ENCODE measurements at places on chromosomes 7 and 10.

- no peaks in the 10 kb centered on the region for H3K36me3 ChIP-seq
- DNase-seq = no peak
- H3K4me1 ChIP-seq = no peaks in the 10 kb centered on the region
- H3K4me3 ChIP-seq = no peak overlapping the region
- H3K27me3 ChIP-seq = no peaks in the 10 kb centered on the region
- H3K27ac ChIP-seq = no peak overlapping the region
Observed at GRCh38 chr10:59505926-59506325, 143.6 kb upstream of the FAM13C start.

DNA sequence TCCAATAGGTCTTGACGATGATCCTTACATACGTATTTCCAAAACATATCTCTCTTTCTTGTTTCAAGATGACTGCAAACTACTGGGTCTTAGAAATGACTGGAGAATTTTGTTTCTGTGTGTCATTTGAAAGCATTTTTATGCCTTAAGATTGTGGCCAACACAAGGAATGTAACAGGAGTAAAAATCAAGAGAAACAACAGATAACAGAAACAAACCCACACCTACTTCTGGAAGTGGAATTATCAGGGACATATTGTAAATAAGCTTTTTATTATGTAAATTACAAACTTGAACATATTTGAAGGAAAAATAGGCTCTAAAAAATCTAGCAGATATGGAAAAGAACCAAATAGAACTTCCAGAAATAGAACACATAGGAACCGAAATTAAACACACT lies 195.6 kb downstream of the CYP26A1 start:
- H3K27ac ChIP-seq = no peak overlapping the region
- no peaks in the 10 kb centered on the region for H3K36me3 ChIP-seq
- no peaks in the 10 kb centered on the region for H3K27me3 ChIP-seq

DNA sequence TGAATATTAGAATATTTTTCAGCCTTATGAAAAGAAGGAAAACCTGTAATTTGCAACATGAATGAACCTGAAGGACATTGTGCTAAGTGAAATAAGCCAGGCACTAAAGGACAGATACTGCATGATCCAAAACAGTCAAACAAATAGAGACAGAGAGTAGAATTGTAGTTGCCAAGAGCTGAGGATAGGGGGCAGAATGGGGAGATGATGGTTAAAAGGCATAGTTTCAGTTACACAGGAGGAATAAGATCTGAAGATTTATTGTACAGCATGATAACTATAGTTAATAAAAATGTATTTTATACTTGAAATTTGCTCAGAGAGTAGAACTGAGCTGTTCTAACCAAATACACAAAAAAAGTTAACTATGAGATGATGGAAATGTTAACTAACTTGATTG lies 149.0 kb upstream of the TMEM106B start:
- H3K27me3 ChIP-seq = no peaks in the 10 kb centered on the region
- H3K27ac ChIP-seq = no peak overlapping the region
- H3K36me3 ChIP-seq = no peaks in the 10 kb centered on the region
- DNase-seq = no peak
- H3K4me1 ChIP-seq = no peaks in the 10 kb centered on the region

- no peaks in the 10 kb centered on the region for H3K27me3 ChIP-seq
- H3K27ac ChIP-seq = peak overlapping the region; percentile 63
- no peak overlapping the region for H3K4me3 ChIP-seq
- H3K4me1 ChIP-seq = peaks cover 34% of the 10 kb centered on the region
Observed at GRCh38 chr7:94401428-94401814, 6.7 kb downstream of the COL1A2 start.

DNA sequence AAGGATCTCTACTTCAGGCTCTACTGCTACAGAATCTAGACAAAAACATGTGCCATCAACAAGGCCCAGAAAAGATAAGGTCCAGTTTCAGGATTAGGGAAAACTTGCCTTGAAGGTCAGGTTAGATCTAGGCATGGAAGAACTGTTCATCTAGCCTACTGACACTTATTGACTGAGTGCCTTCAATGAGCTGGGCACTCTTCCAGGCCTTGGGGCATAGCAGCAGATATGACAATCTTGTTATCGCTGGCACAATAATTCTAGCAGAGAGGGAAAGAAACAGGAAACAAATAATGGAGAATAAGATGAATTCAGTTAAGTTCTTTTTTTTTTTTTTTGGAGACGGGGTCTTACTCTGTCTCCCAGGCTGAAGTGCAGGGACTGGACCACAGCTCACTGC lies 71.6 kb downstream of the ADCYAP1R1 start:
- no peak for DNase-seq
- H3K36me3 ChIP-seq = no peaks in the 10 kb centered on the region
- no peak overlapping the region for H3K27ac ChIP-seq
- no peaks in the 10 kb centered on the region for H3K27me3 ChIP-seq
- no peaks in the 10 kb centered on the region for H3K4me1 ChIP-seq

DNA sequence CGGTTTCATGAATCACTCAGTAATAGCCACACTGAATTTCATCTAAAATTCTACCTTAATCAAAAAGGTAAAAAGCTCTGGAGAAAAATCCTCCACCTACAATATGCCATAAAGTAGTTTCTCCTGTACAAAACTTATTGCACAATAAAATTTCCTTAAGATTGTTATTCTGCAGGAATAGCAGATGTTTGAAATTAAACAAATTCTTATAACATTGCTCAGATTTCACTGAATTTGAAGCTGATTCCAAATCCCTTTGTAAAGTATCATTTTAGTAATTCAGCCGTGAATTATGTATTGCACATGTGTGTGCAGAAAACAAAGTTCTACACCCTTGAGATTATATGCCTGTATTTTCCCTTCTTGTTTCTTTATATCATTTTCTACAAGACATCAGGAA lies 123.8 kb downstream of the AMPH start:
- H3K27me3 ChIP-seq = no peaks in the 10 kb centered on the region
- no peak overlapping the region for H3K27ac ChIP-seq
- H3K36me3 ChIP-seq = no peaks in the 10 kb centered on the region
- no peak for DNase-seq
- no peak overlapping the region for H3K4me3 ChIP-seq

DNA sequence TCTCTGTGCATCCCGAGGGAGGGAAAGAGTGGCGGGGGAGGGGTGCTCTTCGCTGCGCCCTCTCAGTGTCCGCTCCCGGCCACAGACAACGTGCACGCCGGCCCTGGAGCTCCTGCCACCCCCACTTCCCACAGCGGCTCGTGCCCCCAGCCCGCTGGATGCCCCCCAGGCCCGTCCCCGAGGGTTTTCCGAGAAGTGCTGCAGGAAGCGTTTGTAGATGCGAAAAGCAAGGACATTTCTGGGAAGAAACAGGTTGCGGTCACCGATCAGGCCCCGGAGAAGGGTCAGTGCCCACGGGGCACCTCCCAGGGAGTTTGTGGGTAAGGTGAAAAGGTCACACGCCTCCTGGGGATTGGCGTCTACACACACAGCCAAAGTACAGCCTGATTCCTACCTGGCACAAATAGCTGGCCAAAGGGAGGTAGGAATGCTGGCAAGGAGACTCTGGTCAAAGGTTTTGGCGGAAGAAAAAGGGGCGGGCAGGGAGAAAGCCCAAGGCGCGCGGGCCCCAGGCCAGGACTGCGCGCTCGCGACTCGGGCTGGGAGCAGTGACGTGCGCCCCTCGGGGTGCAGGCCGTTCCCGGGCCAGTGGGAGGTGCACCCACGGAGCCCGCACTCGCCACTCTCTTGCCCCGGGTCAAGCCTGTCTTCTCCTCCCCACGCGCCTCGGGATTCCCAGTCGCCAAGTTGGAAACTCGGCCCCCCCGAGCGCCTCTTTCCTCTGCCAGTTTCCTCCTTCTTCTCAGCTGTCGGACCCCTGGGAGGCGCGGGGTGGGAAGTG lies 1.5 kb upstream of the NRP1 start:
- H3K4me1 ChIP-seq = peaks cover 24% of the 10 kb centered on the region
- no peaks in the 10 kb centered on the region for H3K27me3 ChIP-seq
- no peaks in the 10 kb centered on the region for H3K36me3 ChIP-seq
- peak overlapping the region; percentile 94 for H3K4me3 ChIP-seq

- H3K4me1 ChIP-seq = peaks cover 2% of the 10 kb centered on the region
- no peaks in the 10 kb centered on the region for H3K27me3 ChIP-seq
- H3K36me3 ChIP-seq = no peaks in the 10 kb centered on the region
Observed at GRCh38 chr10:78342827-78343653, 309.4 kb downstream of the RPS24 start.

DNA sequence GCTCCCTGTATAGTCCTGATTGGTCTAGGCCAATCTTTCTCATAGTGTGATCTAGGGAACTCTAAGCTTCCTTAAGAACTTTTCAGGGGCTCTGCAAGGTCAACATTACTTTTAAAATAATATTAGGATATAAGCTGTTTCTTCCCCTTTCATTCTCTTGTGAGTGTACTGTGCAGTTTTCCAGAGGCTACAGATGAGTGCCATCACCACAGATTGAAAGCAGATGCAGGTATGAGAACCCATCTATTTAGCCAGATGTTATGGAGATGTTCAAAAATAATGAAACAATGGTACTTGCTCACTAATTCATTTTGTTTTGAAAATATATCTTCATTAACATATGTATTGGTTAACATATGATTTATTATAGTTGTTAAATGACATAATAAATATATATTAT lies 169.2 kb upstream of the SEMA3A start:
- H3K36me3 ChIP-seq = no peaks in the 10 kb centered on the region
- no peak for DNase-seq
- H3K27me3 ChIP-seq = no peaks in the 10 kb centered on the region
- H3K4me1 ChIP-seq = no peaks in the 10 kb centered on the region

DNA sequence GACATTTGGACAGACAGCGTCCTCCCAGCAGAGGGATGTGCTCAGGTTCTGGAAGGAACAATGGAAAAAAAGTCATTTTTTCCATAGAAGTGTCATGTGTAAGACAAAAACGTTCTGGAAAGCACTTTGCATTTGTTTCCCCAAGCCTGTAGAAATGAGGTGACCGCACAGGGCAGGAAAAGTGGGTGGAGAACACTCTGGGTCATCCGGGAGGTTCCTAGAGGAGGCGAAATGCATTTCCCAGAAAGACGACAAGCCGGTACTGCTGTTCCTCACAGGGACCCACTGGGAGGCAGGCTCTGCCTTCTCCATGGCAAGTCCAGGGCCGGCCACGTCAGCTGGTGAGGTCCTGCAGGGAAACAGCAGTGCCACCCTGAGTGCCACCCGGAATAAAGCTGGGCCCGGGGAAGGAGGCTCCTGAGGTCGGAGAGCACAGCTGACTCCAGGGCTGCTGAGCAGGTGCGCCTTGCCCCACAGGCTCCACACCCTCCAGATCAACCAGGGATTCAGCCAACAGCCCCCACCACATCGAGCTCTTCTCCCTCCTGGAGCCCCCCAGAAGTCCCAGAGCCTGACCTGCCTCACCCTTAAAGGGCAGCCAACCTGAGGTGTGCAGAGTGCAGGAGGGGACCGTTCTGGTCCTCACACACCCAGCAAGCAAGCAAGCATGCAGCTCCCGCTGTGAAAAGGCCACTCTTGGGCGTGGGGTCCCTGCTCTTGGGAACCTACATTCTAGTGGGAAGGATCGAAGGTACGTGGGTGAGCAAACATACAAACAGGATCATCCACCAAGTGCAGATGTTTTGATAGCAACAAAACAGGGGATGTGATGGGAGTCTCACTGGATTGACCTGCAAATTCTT lies 28.8 kb upstream of the INPP5A start:
- peaks cover 9% of the 10 kb centered on the region for H3K4me1 ChIP-seq
- H3K4me3 ChIP-seq = no peak overlapping the region
- no peak overlapping the region for H3K27ac ChIP-seq
- H3K27me3 ChIP-seq = no peaks in the 10 kb centered on the region
- no peak for DNase-seq

DNA sequence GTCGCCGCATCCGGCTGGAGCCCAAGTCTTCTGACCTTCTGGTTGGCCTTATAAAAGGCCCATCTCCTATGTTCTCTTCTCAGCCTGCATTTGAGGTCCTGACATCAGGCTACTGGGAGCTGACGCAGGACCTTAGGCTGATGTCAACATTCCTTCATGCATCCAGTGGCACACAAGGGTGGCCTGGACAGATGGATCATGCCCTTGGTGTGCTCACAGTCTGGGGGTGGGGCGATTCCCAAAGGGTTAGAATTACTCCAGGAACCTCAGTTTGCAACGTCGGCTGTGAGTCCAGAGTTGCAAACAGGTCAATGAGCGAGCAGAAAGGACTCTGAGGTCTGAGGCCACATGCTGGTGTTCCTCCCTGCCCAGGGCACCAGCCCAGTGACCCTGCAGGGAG lies 8.2 kb upstream of the CLIP2 start:
- H3K27ac ChIP-seq = no peak overlapping the region
- DNase-seq = no peak
- no peaks in the 10 kb centered on the region for H3K36me3 ChIP-seq
- H3K4me3 ChIP-seq = no peak overlapping the region
- H3K27me3 ChIP-seq = no peaks in the 10 kb centered on the region
- peaks cover 6% of the 10 kb centered on the region for H3K4me1 ChIP-seq

DNA sequence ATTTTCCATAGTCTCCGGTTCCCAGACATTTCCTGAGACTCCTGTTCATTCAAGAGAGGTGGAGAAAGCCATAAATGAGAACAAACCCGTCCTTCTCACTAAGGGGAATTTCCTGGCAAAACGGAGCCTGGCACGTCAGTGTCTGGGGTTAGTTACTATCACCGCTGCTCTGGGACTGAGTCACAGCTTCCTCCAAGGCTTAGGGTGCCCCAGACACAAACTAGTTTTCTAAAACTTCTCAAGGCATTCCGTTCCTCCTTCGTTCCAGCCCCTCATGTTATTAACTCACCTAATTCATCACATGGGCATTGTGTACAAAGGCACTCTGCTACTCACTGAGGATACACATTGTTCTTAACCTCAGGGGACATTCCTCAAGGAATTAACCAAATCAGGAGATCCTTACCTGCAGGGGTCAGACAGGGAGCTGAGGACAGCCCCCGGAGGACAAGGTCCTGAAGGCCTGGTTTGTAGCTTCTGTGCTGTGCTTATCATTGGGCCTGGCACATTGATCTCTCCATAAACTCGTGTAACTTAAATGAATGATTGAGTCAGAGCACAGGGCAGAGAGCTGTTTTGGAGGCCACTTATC lies 103.0 kb upstream of the KLF6 start:
- no peaks in the 10 kb centered on the region for H3K27me3 ChIP-seq
- peaks cover 16% of the 10 kb centered on the region for H3K4me1 ChIP-seq
- DNase-seq = peak; percentile 68
- H3K27ac ChIP-seq = peak overlapping the region; percentile 95
- peak overlapping the region; percentile 39 for H3K4me3 ChIP-seq

DNA sequence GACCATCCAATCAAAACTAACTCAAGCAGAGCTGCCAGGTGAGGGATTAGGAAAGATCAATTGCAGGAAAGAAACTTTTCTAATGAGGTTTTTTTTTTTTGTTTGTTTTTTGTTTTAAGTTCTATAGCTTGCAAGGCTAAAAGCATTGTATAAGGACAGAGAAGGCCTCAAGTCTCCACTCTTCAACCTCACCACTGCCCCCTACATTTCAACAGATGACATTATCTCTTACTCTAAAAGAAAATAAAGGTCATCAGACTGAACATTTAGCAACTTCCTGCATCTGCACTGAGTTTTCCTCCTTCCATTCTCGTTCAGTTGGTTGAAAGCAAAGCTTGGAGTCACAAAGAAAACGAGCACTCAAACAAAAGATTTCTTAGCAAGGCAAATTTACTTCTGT lies 45.2 kb upstream of the EXOC4 start:
- no peaks in the 10 kb centered on the region for H3K4me1 ChIP-seq
- no peak overlapping the region for H3K27ac ChIP-seq
- no peak overlapping the region for H3K4me3 ChIP-seq
- H3K27me3 ChIP-seq = no peaks in the 10 kb centered on the region
- DNase-seq = no peak

GRCh38 chr10:9010093-9010492 lies 955.6 kb downstream of the GATA3 start:
- H3K27me3 ChIP-seq = no peaks in the 10 kb centered on the region
- H3K27ac ChIP-seq = no peak overlapping the region
- H3K4me3 ChIP-seq = no peak overlapping the region
- DNase-seq = no peak
- H3K36me3 ChIP-seq = no peaks in the 10 kb centered on the region

Data from thoracic aorta (tissue), 2 donors.